Right lobe of liver (tissue), 6 donors: ENCODE measurements at places on chromosomes 3 and 15. TPM values are rescaled to one million over a fixed set of nuclear protein-coding genes. Genes with fewer than 3 reads are reported as not detected.

FBN1 gene
- total RNA-seq, result 10.1 TPM

DNA sequence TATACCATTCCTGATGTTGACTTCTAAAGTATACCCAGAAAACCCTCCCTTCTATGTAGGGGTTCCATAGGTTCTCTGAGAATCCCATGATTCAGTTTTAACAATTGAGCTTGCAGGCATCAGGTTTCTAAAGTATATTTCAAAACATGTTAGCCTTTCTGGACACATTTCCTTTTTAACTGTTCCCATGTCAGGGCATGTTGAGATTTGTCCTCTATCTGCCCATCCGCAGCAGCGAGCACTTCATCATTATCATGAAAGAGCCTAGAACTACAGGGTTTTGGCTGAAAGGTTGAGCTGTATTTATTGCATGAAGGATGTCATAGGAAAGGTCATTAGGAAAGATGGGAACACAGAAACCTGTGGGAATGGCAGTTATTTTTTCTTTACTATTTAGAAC, 201.1 kb upstream of the BHLHE40 start:
- no peak for DNase-seq

DNA sequence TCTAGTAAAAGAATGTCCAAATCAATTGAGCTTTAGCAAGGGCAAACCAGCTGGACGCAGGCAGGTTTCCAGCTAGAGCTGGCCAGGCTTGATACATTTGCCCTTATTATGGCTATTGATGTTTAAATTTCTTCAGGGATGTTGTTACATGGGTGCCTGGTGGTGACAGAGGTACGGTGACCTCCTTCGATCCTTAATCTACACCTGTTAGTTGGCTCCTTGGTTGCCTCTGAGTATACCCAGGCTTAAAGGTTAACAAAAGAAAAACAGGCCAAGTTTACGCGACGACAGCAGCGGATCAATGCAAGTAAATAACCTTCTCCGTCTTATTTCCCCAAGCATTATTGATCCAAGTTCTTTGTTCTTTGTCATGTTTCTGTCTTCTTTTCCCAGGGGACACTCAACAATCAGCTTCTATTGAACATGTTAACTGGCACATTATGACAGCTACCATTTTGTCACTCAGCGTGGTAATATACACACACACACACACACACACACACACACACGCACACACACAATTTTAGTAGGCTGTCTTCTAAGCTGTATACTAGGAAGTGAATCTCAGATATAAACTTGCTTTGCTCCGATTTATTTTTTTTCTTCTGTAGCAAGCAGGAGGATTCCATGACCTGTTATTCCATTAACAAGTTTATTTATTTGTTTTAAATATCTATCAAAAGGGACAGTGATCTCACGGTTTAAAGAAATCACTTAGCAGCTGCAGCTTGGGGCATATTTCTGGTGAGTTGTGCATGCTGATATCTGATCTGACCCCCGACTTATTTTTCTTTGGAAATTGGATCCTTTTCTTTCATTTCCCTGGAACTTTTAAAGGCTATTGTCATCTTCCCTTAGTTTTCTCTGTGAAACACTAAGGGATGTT, 844.7 kb downstream of the MCTP2 start:
- DNase-seq, result no peak

DNA sequence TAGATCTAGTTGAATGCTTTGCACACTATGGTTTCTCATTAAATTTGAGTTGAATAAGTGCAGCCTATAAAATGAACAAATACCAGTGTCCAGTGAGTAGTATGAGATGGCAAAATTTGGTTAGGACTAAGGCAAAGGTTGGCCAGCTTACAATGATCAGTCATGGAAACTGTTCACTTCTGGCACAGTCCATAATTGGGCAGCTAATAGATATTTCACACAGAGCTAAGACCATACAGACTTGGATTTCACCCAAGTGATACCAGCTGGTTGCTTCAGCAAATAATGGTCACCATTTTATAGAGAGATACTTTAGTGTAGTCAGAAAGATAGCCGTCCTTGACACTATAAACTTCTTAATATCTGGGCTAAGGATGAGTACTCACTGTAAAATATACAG, 15.7 kb downstream of the GAP43 start:
- no peak for DNase-seq

DNA sequence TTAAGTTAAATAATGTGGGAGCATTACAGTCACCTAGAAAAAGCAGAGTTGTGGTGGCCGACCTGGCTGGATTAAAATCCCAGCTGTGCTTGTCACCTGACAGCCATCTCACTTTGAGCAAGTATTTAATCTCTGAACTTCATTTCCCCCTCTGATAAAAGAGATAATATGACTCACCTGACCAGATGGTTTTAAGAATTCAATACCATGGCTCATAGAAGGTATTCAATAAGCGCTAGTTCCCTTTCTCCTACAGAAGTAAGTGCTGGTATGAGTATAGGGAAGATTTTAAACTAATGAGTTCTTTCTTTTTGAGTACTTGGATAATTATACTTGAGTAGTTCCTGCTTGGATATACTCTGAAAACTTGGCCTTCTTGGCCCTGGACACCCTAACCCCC, 325.5 kb downstream of the IL5RA start:
- DNase-seq, result no peak

- DNase-seq, result no peak
Measured at GRCh38 chr3:94349310-94349878, 286.5 kb downstream of the NSUN3 start.
